ENCODE measurements at places on chromosomes 7 and 10.

DNA sequence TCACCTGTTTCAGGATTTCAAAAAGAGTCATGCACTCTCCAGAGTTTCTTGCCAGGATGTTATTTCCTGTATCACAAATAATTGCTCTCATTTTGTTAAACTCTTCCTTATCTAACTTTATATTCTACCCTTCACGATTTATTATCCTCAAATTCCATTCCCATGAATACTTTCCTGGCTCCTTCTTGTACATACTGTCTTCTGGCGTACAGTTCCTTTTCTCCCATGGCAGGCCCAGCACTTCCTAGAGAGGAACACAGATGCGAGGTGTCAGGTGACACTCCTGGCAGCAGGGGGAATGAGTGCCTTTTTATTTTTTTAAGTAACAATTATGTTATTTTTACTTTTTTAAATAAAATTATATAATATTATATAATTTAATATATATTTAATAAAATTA is 411.9 kb downstream of the TFEC start:
- peak; percentile 14 for DNase-seq

- no peak for DNase-seq
These were observed 24.3 kb downstream of the PPP2R2D start for GRCh38 chr10:131925011-131925649.

GRCh38 chr10:6563731-6564130 is 16.3 kb downstream of the PRKCQ start:
- DNase-seq: no peak

DNA sequence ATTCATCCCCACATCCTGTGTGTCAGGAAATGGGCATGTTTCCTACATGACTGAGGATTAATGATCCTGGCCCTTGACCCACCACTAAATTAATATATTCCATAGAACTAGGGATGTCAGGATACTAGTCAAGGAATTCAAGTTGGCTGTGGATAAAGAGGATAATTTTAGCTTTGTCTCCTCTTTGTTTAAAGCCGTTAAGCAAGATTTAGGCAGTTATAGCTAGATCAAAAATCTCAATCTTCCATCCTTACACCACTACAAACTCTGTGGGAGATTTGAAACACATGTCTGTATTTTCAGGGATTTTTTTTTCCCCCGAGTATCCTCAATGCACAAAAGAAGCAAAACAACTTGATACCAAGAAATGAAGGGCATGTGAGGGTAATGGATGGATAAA is 417.1 kb downstream of the MAGI2 start:
- no peak for DNase-seq

DNA sequence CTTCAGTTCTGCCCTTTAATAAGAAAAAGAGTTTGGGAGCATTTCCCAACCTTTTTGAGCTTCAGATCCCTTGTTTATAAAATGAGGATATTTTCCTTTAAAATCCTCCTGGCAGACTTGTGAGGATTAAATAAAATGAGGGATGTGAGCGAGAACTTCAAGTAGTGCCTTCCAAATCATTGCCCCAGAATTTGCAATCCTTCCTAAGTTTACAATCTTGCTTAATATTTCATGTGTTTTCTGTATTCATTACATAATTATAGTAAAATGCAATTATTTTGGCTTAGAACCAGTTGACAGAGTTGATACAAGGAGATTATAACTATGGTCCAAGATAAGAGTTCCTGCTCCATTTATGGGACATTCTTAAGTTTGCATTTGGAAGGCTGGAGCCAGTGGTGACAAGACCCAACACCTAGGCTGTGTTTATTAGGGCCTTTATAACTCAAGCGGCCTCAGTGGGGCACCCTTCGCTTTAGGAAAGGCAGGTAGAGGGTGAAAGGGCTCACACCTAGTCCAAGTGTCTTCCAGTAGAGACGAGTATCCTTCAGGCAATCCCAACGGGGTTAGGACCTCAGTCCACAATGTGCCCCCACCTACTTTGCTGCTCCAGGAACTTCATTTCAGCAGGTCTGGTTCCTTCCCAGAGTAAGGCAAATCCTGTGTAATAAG is 317.5 kb downstream of the WDR11 start:
- DNase-seq: no peak

GRCh38 chr10:12769323-12770044 is 232.0 kb downstream of the CCDC3 start:
- DNase-seq: no peak

GRCh38 chr7:120860156-120860555 is 2.2 kb upstream of the TSPAN12 start:
- peak; percentile 5 for DNase-seq

GRCh38 chr7:158350166-158350900 is 237.3 kb downstream of the PTPRN2 start:
- DNase-seq: no peak

DNA sequence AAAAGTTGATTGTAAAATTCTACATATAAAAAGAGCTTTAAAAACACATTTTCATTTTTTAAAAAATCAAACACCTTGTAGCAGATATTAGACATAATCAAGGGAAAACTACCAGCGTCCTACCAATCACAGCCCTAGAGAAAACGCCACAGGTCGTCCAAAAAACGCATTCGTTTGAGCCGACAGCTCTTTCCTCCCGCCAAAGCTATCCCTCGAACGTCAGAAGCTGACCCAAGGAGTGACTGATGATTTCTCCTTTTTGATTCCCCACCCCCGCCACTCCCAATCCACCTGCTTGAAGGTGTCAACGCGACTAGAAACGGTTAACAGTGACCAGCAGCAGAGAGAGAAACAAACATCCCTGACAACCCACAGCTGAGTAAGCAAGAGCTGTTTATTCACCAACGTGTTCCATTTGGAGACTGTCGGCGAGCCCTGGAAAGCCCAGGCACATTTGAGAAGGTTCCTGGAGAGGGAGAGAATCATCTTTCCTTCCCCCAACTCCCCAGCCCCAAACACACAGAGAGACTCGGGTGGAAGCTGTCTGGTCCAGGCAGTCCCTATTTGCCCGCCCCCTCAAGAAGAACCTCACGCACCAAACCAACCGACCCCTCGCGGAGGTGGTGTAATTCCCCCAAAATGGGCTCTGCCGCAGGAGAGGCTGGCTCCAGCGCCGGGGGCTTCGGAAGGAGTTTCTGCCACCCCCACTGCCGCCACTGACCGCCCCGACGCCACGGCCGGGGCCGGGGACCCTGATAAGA is 622 bp downstream of the CPEB3 start:
- DNase-seq: peak; percentile 52

DNA sequence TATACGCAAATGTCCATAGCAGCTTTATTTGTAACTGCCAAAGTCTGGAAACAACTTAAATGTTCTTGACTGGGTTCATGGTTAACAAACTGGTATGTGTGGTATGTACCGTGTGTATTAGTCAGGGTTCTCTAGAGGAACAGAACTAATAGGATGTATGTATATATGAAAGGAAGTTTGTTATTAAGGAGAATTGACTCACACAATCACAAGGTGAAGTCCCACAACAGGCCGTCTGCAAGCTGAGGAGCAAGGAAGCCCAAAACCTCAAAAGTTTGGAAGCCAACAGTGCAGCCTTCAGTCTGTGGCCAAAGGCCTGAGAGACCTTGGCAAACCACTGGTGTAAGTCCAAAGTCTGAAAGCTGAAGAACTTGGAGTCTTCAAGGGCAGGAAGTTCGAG is 66.8 kb downstream of the TMEM168 start:
- DNase-seq: no peak

GRCh38 chr7:67918158-67918557 is 921.5 kb downstream of the TYW1 start:
- DNase-seq: no peak

GRCh38 chr7:4136501-4137110 is 545.5 kb upstream of the FOXK1 start:
- peak; percentile 17 for DNase-seq

DNA sequence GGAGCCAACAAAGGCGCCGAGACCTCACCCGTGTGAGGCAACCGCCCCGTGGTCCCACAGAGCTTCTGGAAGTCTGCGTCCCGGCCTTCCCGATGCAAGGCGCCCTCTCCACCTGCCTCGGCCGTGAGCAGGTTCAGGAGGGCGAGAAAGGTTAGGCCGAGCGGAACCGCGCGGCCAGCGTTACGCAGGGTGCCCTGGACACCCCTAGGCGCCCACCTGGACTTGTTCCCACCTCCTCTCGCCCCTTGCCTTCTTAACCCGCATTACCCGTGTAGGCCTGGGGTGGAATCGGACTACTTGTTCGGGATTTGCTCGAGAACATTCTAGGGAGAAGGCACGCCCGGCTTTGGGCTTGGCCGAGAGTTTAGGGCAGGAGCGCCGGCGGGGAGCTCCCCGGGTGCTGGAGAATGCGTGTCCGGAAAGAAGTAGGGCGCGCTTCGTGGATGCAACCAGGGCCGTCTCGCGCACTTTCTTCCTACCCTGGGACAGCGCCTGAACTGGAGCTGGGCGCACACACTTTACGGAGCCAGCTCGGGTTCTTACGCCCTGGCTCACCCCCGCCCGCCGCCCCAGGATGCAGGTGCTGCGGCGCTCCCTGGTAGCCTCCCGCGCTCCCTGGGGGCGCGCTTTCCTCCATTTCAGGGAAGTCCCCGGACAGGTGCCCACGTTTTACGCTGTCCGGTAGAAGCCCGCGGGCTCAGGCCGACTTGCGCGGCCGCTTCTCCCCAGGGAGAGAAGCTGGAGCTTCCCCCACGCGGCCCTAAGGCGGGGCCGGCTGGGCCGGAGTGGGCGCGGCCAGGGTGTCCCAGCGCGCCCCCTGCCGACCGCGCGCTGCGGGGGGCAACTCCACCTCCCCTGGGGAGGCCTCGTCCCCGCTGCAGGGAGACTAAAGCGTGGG is 74.5 kb downstream of the INSIG1 start:
- DNase-seq: no peak

DNA sequence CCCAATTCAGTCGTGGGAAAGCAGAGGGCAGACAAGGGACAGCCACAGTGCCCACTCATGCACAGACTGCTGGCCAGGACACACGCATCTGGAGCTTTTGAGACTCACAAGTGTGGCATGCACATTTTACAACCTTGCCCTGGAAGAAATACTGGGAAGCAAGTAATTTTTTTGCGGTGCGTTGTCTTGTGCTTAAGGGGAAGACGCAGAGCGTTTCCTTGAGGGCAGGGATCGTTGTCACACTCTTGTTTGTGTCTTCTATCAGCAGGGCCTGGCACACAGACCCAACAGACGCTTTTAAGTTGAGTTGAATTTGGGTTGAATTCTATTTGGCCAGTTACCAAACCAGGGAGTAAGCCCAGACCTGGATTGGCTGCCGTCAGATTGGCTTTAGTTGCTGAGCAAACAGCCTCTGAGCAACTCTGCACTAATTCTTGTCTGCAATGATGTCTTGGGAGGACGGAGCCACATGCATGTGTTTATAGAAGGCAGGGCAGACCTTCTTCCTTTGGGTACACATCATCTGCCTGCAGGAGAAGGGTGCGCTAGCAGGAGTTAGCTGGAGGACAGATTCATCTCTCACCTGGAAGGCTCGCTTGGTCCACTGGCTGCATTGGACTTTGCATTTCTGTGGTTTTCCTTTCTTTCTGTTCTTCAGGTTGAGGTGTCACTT is 38.4 kb downstream of the IL2RA start:
- no peak for DNase-seq

DNA sequence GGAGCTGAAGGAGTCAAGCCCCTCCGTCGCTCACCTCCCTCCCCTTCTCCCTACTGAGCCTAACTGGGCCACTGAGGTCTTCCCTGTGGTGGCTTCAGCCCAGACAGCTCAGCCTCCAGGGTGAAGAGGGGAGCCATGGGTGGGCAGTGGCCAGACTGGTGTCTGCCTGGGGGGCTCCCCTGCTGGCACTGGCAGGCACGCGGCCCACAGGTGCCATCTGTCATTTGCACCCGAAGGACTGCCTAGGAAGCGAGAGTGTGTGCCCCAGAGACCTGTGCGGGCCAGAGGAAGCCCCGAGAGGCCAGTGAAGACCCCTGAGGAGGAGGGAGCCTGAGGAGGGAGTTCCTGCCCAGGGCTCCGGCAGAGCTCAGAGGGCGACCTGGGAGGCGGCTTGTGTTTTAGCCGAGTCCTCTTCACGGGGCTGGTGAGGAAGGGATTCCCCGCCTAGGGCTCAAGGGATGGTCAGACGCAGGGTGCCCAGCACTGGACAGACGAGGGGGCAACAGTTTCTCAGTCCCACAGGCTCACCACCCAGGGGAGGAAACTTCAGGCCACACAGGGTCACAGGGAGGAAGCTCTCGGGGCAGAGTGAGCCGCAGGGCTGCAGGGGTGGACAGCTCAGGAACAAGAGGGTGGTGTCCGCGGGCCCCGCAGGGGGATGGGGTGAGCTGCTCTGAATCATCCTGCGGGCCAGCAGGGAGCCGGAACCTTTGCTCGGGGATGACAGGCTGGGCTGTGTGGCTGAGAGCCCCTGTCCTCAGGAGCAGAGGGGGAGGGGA is 76.2 kb upstream of the PPP2R2D start:
- DNase-seq: no peak

- no peak for DNase-seq
These were observed 2.2 kb downstream of the GTF2IRD1 start for GRCh38 chr7:74455928-74456327.

GRCh38 chr10:77793831-77794230 is 132.7 kb downstream of the DLG5 start:
- no peak for DNase-seq

GRCh38 chr10:92052088-92052487 is 128.5 kb downstream of the BTAF1 start:
- no peak for DNase-seq

DNA sequence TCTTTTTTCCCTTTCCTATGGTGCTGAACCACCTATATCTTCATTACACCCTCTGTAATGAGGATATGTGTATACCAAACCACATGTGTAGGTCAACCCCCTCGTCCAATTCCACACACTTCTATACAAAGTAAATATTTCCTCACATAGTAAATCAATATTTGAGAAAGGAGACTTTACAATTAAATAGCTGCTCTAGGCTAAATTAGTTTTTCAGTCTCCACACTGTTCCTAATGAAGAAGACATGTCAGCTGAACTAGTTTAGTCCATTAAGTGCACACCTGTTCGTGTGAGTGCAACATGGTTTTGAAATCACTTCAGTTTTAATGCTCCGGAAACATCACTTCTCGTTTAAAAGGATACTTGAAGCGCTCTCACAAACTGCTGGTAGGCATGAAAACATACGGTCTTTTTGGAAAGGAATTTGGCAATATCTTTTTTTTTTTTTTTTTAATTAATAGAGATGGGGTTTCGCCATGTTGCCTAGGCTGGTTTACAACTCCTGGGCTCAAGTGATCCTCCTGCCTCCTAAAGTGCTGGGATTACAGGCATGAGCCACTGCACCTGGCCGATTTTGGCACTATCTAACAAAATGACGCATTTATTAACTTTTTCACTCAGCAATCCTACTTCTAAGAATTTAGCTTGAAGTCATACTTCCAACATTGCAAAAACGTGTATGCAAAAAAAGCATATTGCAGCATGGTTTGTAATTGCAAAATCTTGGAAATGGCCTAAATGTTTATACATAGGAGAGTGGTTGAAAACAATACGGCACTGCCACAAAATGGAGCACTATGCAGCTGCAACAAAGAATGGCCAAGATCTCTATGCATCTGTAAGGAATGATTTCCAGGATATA is 2.1 kb upstream of the XRCC2 start:
- peak; percentile 59 for DNase-seq

GRCh38 chr7:88681682-88682081 is 77.8 kb upstream of the ZNF804B start:
- DNase-seq: no peak

All from NCI-H524 (cell line).